ENCODE measurements at places on chromosomes 7 and 10. TPM values are rescaled to one million over a fixed set of nuclear protein-coding genes. Genes with fewer than 3 reads are reported as not detected.

GRCh38 chr10:128274938-128275337, 148.7 kb upstream of the MKI67 start:
- no peak for DNase-seq
- no peak overlapping the region for H3K4me3 ChIP-seq
- no peaks in the 10 kb centered on the region for H3K36me3 ChIP-seq

- no peak overlapping the region for H3K27ac ChIP-seq
- no peak for DNase-seq
- no peaks in the 10 kb centered on the region for H3K36me3 ChIP-seq
Observed at GRCh38 chr10:35667971-35668370, 25.9 kb upstream of the FZD8 start.

- DNase-seq: no peak
- no peak overlapping the region for H3K27ac ChIP-seq
- no peaks in the 10 kb centered on the region for H3K36me3 ChIP-seq
- no peaks in the 10 kb centered on the region for H3K27me3 ChIP-seq
- no peak overlapping the region for H3K4me3 ChIP-seq
- peaks cover 6% of the 10 kb centered on the region for H3K4me1 ChIP-seq
Observed at GRCh38 chr10:27815261-27815660, 69.6 kb upstream of the MKX start.

DNA sequence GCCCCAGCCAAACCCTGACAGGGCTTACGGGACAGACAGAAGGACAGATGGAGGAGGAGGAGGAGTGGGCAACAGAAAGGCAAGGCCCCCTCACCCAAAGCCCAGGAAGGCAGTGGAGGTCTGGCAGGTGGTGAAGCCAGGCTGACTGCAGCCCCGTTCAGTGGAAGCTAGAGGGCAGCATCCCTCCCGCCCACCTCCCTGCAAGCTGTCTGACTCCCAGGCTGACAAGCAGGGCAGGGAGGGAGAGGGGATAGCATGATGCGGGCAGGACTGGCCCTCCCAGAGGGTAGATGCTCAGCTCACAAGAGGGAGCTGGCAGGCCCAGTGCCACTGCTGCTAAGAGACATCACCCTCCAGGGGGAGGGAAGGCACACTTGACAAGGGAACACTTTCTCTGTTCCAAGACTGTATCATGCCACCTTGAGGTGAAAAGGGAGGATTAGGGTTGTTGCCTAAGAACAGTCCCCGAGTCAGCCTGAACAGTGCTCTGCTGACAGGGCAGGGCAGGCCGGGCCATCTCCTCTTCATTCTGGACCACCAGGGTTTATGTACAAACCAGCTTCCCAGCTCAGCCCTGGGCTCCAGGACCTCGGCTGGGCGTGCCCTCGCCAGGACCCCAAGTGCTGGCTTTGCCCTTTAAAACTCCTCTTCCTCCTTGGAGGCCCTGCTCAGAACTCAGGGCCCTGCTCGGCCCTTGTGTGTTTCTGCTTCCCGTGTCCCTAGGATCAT, 61.8 kb downstream of the RASGEF1A start:
- peak; percentile 49 for DNase-seq
- no peaks in the 10 kb centered on the region for H3K27me3 ChIP-seq
- peaks cover 21% of the 10 kb centered on the region for H3K4me1 ChIP-seq
- no peak overlapping the region for H3K4me3 ChIP-seq
- H3K27ac ChIP-seq: no peak overlapping the region

DNA sequence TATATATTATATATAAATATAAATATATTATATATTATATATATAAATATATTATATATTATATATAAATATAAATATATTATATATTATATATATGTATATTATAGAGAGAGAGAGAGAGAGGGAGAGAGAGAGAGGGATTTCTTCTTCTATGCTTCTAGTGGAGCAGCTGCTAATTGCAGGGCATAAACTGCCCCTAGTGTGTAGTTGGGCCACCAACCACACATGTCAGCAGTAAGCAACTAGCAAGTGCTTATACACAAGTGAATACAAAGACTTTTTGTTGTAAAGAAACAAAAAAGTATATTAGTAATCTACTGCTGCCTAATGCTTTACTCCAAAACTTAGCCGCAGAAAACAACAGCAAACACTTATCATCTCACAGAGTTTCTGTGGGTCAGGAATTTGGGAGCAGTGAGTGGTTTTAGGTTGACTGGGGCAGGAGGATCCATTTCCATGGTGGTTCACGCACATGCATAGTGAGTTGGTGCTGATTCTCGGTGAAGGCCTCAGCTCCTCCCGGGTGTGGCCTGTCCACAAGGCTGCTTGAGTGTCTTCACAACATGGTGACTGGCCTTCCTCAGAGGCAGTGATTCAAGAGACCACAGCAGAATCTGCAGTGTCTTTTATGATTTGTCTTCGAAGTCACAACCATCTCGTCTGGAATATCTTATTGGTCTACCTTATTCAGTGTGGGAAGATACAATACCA, 25.5 kb upstream of the BAG3 start:
- H3K27ac ChIP-seq: no peak overlapping the region
- no peaks in the 10 kb centered on the region for H3K4me1 ChIP-seq
- H3K36me3 ChIP-seq: no peaks in the 10 kb centered on the region
- no peak overlapping the region for H3K4me3 ChIP-seq
- H3K27me3 ChIP-seq: no peaks in the 10 kb centered on the region

GRCh38 chr10:70669015-70669414, 3.3 kb upstream of the ADAMTS14 start:
- no peak overlapping the region for H3K27ac ChIP-seq
- H3K4me1 ChIP-seq: no peaks in the 10 kb centered on the region
- H3K27me3 ChIP-seq: peaks cover 23% of the 10 kb centered on the region
- no peak overlapping the region for H3K4me3 ChIP-seq
- DNase-seq: no peak

- no peak overlapping the region for H3K27ac ChIP-seq
- no peaks in the 10 kb centered on the region for H3K36me3 ChIP-seq
- H3K27me3 ChIP-seq: peaks cover 76% of the 10 kb centered on the region
- peak; percentile 38 for DNase-seq
- no peak overlapping the region for H3K4me3 ChIP-seq
- H3K4me1 ChIP-seq: no peaks in the 10 kb centered on the region
Observed at GRCh38 chr7:157465891-157466866, 129.4 kb downstream of the DNAJB6 start.

Gene TMEM273
- total RNA-seq: 5.5 TPM

Gene AKR1B15
- total RNA-seq: 0.72 TPM

Gene VAX1
- total RNA-seq: not detected

Gene PILRA
- total RNA-seq: not detected

Gene EPHB6
- total RNA-seq: 5.4 TPM

Measured in stomach (tissue), 19 donors.